Stimulated activated naive CD8-positive, alpha-beta T cell treated with anti-CD3 and anti-CD28 coated beads, Interleukin-15, Interleukin-2, amounts not matched to agents 100 U/mL and 50 U/mL, for 24 hours (primary cell): ENCODE measurements at places on chromosomes 3 and 15.

GRCh38 chr3:14389716-14390115, 12.7 kb upstream of the SLC6A6 start:
- DNase-seq, result no peak

GRCh38 chr15:83734487-83734886, 80.6 kb downstream of the ADAMTSL3 start:
- no peak for DNase-seq

DNA sequence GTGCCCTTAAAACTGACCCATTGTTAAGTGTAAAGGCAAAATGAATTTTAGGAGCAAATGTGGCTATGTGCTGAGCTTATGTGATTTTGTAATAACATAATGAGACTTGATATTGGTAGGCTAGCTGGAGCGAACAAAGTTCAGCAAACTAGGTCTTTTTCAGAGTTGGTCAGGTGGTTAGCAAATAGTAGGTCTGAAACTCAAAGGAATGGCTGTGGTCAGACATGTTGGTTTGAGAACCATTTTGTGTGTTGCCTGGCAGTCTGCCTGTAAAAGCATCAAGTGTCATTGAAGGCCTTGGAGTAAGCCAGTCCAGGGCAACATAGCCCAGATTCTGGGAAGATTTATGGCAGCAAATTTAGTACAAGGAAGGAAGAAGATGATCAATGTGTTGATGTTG, 16.4 kb downstream of the FBXO22 start:
- DNase-seq, result no peak

DNA sequence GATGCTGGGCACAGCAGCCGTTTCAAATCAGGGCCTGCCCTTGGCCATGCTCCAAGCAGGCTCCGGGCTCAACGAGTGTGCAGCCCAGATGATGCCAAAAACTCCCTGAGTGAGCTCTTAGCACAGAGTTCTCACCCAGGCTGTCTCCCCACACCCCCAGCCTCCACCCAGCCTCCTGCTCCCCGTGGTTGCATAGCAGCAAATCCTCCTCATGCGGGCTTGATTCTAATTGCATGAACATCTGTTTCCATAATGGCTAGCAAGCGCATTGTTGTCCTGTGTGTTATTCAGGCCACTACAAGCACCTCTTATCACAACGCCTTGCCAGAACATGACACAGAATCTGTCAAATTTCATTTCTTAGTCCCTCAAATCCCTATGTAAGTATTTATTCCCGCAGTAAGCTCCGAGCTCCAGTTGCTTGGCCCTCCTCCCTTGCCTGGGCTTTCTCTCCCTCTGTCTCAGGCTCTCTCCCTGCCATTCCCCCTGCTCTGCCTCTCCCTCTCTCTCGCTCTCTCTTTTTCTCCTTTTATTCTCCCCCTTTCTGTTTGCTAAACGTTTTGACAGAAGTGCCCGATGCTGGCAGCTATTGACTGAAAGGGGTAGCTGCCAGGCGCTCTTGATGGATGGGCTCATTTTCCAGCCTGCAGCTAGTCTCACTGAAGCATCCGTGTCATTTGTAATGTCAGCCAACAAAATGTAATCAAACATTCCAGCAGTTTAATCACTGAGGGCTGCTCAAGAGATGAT, 306.5 kb downstream of the IL20RB start:
- DNase-seq, result no peak

GRCh38 chr3:102980355-102980696, 545.5 kb downstream of the ZPLD1 start:
- no peak for DNase-seq

DNA sequence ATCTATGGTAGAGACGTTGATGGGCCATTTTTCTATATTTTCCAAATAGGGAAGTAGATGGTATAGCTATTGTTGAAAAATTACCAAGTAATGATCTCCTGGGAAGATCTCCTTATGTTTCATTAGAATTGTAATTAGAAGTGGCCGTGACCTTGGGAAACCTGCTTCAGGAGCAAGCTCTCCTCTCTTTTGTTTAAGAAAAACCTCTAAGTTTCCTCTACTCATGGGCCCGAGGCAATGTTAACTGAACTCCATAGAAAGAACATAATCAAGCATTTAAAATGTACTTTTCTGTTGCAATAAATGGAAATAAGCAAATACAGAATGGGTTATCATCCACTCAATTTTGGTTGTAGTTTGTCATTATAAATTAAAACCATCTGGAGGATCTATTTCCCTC, 511.2 kb upstream of the MDFIC2 start:
- no peak for DNase-seq

GRCh38 chr3:21894459-21895340, 143.7 kb upstream of the ZNF385D start:
- no peak for DNase-seq

DNA sequence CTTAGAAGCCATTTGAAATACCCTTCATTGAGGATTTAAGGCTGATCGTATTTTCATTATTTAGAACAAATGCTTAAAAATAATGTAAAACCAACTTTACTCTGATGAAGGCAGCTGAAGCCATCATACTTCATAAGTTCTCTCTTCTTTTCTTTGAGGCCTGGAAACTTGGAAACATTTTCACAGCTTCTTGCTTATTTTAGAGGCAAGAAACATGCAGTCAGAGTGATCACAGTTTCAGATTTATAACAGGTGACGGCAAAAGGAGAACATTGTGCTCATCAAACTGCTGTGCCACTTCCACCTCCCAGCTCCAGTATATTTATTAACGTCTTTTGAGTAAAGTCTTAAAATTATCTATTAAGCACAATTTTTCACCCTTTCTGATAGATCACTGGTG, 376.1 kb downstream of the PTPRG start:
- no peak for DNase-seq

DNA sequence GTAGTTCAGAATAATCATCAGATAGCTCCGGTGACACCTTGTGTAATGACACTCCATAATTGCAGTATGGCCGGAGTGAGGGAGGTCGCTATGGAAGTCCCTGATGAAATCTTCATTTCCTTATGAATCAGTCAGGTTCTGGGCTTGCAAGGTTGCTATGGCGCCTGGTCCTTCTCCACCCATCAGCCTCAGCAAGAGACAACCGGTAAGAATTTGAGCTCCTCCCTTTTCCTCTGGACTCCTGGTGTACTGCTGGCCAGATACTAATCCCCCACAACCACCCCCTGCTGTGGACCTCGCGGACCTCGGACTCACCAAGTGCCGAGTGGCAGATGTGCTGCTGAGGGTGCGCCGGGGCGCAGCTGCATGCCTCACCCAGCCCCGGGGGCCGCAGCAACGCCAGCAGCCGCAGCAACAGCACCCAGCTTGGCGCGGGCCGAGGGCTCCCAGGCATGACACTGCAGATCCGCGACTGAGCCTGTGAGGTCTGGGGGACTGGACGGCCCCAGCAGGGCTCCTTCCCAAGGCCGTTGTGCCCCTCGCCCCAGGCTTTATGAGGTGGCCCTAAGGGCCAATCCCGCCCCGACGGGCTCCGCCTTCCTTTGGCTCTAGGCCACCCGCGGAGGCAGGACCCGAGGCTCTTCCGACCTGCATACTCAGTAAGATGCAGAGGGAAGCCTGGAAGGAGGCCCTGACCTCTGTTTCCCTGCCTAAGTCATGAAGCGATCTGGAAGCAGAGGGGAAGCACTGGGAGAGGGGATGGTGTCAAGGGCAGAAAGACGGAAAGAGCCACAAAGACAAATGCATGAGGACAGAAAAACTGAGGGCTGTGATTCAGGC, at the start of gene TIMP4:
Gene TIMP4, minus strand, starts transcription at position 526 of the 840 bp plus-strand sequence. Its CDS starts 72 bp downstream, at position 454.
- no peak for DNase-seq

GRCh38 chr15:69853544-69853951, 244.2 kb downstream of the TLE3 start:
- no peak for DNase-seq

DNA sequence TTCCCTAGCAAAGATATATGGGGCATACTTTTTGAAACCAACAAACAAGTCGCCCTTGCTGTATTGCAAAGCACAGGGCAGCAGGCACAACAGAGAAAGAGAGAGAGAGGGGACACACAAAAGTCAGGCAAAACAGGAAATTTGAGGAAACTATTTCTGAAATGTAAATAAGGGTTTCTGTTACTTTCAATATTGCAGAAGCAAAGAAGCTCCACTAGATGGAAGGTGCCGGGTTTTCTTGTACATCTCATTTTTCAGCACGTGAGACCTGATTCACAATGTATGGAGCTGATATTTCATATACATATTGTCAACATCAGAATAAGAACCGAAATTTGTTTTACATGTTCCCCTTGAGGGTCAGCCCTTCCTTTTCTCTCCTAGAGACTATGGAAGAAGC, 127.4 kb downstream of the FOXP1 start:
- no peak for DNase-seq

- no peak for DNase-seq
These were observed 18.6 kb downstream of the SAMD7 start for GRCh38 chr3:169929830-169930519.
